Right cardiac atrium (tissue), 5 donors: ENCODE measurements at places on chromosomes 7 and 10. TPM values are rescaled to one million over a fixed set of nuclear protein-coding genes. Genes with fewer than 3 reads are reported as not detected.

Gene PTPN20
- total RNA-seq = 23.6 TPM

- DNase-seq = no peak
Observed at GRCh38 chr10:113947184-113948041, 93.0 kb downstream of the NHLRC2 start.

GRCh38 chr7:101163279-101164070, 1.9 kb downstream of the VGF start:
- DNase-seq = no peak

GRCh38 chr7:17456541-17456940, 158.1 kb downstream of the AHR start:
- DNase-seq = no peak

DNA sequence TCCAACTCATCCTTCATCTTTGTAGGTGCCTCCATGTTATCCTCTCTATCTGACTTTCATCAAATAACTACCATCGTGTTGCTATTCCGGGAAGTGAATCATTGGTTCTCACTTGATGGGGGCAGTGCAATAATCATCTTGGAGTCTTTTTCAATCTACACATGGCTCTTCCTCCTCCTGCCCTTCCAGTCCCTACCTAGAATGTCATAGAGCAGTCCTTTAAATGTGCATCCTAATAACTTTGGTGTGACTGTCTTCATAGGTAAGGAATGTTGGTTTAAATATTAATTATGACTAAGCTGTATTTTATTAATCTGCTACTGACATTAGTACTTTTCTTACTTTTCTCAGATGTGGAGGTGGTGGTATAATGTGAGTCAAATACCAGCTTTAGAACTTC, 8.4 kb upstream of the CDK14 start:
- DNase-seq = no peak

Gene GARIN1A
- total RNA-seq = 2.5 TPM

Gene NEBL
- total RNA-seq = 628 TPM

Gene ZNF438
- total RNA-seq = 16.2 TPM
